ENCODE measurements at places on chromosomes 5 and 9.
A peak's percentile ranks its signal among the peaks of the same experiment; 100 is the strongest.

- DNase-seq = peak; percentile 22
Measured at GRCh38 chr9:108053555-108054061, 564.0 kb upstream of the KLF4 start.

- no peak for DNase-seq
Measured at GRCh38 chr9:29348999-29349398, 1775.7 kb upstream of the C9orf72 start.

- no peak for DNase-seq
Measured at GRCh38 chr9:78668148-78668832, 371.4 kb downstream of the PSAT1 start.

- no peak for DNase-seq
Measured at GRCh38 chr5:173592050-173592669, 24.3 kb downstream of the BOD1 start.

DNA sequence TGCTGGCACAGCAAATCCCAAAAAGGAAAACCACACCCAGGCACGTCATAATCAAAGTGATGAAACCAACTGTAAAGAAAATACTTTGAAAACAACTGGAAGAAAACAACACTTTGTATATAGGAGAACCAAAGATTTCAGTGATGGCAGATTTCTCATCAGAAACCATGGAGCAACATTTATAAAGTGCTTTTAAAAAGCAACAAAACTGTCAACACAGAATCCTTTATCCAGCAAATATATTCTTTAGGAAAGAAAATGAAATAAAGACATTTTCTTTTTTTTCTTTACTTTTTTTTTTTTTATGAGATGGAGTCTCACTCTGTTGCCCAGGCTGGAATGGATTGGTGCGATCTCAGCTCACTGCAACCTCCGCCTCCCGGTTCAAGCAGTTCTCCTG, 5.3 kb upstream of the FAM151B start:
- DNase-seq = no peak

GRCh38 chr5:120098902-120099535, 365.1 kb upstream of the PRR16 start:
- DNase-seq = no peak

DNA sequence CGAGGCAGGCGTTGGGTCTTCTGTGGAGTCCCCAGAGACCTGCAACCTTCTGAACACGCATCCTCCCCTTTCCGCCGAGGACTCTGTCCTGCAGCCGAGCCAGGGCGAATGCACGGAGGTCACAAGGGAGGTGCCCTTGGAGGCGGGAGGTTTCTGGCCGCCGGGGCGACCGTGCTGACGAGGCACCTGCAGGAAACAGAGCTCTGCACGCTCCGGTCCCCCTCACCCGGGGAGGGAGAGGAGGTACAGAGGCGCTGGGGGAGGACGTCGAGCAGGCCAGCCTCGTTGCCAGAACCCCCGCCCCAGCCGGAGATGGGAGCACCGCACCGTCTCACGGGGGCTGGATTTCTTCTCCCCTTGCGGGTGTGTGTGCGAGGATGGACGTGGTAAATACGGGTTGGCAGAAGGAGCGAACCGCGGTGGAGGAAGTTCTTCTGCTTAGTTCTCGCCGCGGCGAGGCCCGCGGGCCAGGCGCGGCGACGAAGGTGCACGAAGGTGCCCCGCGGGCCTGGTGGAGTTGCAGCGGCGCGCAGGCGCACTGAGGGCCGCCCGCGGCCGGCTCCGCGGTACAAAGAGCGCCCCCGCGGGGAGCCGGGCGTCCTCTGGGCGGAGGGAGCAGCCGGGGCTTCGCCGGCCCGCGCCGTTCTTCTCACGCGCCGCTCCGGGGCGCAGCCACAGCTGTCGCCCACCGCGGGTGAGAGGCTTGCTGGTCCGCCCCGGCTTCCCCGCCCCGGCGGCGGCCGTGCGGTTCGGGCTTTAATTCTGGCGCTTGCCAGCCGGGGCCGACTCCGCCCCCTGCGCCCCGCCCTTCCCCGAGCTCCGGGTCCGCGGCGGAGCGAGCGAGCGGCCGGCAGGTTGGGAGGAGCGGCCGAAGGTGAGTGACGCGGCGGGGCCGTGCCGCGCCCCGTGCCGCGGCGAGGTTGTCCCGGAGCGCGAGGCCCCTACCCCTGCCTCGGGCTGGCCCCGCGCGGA, 289.5 kb downstream of the DOCK8 start:
- DNase-seq = peak; percentile 86

GRCh38 chr5:3362606-3362910, 233.1 kb upstream of the IRX1 start:
- DNase-seq = no peak

DNA sequence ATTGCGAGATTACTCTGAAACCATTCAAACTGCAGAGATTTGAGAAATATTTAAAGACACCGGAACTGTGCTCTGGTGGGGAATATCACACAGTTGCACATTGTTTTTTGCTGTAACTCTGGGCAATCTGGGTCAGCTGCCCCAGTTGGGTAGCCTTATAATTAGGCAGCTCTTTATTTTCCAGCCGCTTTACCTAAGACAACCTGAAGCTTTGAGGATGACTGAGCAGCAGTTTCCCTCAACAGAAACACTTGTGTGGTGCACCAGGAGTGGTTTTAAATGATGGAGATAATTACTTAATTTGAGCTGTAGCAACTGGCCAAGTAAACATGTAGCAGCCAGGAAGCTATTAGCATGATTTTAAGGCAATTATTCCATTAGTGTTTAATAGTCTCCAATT, 2.9 kb downstream of the PLCXD3 start:
- DNase-seq = no peak

- no peak for DNase-seq
Measured at GRCh38 chr9:115680231-115680630, 473.4 kb upstream of the PAPPA start.

- no peak for DNase-seq
Measured at GRCh38 chr9:130770093-130770492, 65.0 kb upstream of the ABL1 start.

- no peak for DNase-seq
Measured at GRCh38 chr5:102290004-102290403, 6.1 kb downstream of the SLCO4C1 start.

DNA sequence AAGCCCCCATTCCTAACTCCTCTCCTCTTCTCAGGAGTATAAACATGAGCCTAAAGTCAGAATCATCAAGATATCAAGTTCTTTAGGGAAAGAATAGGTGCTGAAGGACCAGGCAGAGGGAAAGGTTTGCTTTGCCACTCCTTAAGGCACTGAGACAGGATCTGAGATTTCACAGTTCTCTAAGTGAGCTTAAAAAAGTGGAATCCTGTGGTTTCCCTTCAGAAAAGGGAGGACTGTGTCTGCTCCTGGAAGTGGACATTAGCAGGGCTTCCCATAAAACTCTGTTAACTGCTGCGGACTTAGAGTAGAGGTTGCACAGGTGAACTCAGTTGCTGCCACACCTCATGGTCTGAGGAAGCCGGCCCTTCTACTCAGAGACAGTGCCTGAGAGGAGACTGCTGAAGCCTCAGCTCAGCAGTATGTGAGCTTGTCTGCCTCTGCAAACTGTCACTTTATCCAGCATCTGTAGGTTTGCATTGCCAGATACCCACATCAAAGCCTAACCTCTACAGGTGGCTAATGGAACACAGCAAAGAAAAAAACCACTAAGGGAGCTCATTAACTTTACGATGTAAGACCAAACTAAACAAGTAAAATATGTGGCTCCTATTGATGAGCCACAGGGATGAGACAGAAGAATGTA, 42.9 kb downstream of the RIC1 start:
- DNase-seq = no peak

- DNase-seq = no peak
Measured at GRCh38 chr5:44951371-44951770, 142.6 kb downstream of the MRPS30 start.

GRCh38 chr5:131256507-131256823, 7.4 kb upstream of the CDC42SE2 start:
- no peak for DNase-seq

- no peak for DNase-seq
Measured at GRCh38 chr9:38164659-38165221, 95.7 kb upstream of the SHB start.

- DNase-seq = no peak
Measured at GRCh38 chr5:171659896-171660295, 125.7 kb upstream of the SMIM23 start.

- no peak for DNase-seq
Measured at GRCh38 chr5:29662876-29663275, 1530.6 kb upstream of the CDH6 start.

DNA sequence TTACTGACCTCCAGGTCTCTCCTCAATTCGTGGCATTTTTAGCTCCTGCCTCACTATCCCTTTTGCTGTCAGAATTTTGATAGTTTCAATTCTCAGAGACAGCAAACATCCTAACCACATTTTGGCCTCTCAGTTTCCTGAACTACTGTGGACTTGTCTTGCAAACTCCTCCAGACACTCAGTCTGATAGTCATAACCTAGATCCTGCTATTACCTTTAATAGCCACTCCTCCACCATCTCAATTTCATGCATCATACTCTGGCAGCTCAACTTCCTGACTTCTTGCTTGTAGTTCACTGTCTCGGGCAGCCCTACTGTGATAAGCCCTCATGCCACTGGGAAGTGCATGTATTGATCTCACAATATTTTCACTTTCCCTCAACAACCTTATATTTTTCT, 481.8 kb upstream of the CDH18 start:
- no peak for DNase-seq

DNA sequence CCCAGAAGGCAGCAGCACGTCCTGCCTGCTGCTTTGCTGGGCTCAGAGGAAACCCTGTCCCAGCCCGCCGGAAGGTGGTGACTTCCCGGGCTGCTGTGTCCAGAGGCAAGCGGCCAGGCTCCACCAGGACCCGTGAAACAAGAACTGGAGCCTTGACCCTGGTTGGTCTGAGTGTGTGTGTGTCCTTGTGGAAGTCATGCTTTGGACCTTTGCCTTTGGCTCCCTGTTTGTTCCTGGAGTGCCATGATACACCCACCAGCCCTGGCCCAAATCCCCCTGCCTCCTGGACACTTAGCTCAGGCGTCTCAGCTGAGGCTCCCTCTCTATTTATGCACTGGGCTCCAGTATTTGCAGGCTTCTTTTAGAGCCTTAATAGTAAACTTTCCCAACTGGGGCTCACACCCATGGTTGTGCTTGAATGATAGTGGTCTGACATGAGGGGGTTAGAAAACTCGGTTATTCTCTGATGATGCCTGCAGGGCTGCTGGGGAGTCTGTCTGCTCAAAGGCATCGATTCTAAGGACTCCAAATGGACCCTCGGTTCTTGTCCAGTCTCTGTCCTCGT, 72.2 kb downstream of the C9orf50 start:
- DNase-seq = no peak

DNA sequence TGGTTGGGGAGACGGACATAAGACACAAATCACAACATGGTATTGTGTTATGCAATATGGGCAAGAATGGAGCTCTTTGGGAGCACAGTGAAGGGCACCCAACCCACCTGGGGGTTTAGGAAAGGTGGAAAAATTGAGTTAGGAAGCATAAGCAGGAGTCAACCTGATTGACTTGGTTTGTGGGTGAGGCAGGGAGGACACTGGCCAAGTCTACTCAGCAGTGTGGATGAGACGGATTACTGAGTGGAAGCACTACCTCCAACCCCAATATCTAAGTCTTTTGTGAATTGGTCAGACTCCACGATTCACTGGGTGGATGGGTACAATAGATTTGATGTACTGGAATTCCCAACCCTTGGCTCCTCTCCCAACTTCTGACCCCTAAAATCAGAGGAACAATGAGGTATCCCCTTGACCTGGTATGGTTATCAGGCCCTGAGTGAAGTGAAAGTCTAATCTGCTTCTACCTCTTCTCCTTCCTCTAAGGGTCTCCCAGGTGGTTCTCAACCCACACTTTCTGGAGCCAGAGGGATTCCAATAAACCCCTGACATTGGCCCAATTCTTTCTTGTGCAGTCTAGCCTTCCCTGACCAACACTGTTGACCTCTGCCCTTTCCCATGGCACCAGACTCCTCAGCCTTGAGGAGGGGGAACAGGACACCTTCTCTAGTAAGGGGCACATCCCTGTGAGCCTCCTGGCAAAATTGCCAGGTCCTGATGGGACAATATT, 5.2 kb downstream of the EGR1 start:
- no peak for DNase-seq

GRCh38 chr5:139684881-139685749, 37.0 kb downstream of the CXXC5 start:
- no peak for DNase-seq

GRCh38 chr9:94779031-94779430, 52.5 kb downstream of the AOPEP start:
- DNase-seq = peak; percentile 11

DNA sequence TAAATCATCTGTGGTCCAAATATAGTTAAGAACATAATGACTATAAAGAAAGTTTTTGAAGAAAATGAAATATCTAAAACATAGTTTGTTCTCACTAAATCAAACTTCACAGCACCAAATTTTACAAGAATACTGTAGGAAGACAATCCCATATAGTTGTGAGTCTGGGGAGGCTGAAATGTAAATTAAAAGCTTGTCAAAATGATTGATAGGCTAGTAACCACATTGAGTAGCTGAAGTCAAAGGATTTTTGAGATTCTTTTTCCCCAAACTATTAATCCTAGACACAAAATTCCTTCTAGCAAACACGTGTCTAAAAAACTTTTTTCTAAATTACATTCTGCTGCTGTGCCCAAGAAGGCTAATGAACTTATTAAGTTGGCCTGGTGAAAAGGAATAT, 13.0 kb downstream of the BHMT start:
- no peak for DNase-seq

GRCh38 chr5:142255831-142256230, 69.0 kb downstream of the SPRY4 start:
- DNase-seq = no peak

DNA sequence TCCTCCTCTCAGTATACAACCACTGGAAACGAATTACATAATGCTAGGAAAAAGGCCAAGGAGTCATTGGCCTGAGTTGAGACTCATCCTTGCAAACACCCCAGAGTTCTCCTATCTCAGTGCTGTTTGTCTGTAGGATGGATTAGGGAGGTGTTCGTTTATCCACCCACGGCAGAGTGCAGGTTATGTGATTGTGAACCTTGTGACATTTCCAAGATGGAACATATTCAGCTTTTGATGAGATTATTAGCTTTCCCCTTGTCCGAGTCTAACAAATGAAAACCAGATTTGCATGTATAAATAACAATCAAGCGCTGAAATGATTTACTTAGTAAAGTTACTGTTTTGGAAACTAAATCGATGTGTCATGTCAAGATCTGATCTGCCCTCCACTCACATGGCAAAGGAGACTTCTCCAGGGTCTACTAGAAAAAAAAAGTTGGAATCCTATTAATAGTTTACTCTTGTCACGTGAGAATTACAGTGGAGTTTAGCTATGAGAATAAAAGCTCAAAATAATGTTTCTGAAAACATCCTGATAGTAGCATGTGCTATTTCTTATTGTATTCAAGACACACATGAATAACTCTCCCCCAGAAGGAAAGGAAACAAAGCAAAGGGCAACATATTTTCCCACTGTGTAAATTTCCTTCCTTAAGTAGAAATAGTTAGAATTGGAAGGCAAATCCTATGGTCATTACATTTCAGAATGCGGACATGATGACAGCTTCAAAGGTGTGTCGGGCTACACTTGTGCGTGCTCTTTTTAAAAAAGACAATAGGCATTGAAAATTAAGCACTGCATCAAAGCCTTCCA, 600.4 kb downstream of the EBF1 start:
- no peak for DNase-seq
